CD4-positive, alpha-beta T cell treated with Interleukin-4 for 4 hours (primary cell): ENCODE measurements at places on chromosomes 4 and X.

DNA sequence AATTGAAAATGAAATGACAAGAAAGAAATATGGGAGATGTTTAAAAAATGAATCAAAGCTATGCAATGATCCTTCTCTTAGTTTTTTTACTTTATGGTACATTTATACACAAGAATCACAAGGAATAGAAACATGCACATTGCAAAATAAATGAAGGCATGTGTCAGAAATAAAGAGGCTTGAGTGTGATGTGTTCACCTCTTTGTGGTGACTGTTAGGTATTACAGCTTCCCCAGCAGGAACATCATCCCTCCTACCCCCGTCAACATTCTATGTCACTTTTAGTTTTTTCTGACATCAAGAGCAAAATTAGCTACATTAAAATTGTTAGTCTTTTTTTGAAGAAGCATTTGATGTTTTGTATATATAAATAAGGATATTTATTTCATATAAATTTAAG lies 214.8 kb downstream of the SLC4A4 start:
- no peak for DNase-seq

GRCh38 chr4:112808001-112808400 lies 171.1 kb downstream of the LARP7 start:
- DNase-seq, result no peak

DNA sequence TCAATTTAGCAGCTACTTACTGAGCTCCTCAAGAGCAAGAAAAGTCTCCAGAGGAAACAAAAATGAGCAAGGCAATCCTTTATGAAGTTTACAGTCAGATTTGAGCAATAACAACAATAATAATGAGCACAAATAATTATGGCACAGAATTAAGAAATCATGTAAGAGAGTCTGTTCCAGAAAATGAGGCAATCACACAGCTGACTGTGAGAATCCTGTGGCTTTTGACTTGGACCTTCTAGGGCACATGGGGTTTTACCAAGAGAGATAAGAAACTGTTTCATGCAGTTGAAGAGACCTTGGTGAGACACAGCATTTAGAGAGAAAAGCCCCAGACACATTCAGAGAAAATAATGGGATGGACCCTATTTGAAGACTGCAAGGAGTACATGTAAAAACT lies 362.6 kb upstream of the MAGEB2 start:
- no peak for DNase-seq

- DNase-seq, result no peak
Measured at GRCh38 chr4:117466388-117466787, 381.0 kb upstream of the TRAM1L1 start.

GRCh38 chr4:143202824-143203223 lies 18.1 kb downstream of the USP38 start:
- DNase-seq, result no peak

DNA sequence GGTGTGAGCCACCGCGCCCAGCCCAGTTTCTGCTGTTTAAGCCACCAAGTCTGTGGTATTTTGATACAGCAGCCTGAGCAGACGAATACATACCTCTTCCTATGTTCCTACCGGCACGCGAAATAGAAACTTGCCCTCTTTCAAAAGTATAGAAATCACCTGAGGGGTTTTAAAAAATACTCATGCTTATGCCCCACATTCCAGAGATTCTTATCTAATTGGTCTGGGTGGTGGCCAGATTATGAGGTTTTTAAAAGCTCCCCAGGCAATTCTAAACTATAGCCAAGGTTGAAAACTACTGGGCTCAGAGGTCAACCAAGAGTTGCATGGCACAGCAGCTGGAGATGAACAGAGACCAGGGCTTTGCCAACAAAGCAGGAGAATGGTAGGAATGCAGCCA lies 24.9 kb upstream of the HUWE1 start:
- DNase-seq, result no peak

- DNase-seq, result no peak
Measured at GRCh38 chrX:153845842-153846241, 15.5 kb upstream of the PDZD4 start.

DNA sequence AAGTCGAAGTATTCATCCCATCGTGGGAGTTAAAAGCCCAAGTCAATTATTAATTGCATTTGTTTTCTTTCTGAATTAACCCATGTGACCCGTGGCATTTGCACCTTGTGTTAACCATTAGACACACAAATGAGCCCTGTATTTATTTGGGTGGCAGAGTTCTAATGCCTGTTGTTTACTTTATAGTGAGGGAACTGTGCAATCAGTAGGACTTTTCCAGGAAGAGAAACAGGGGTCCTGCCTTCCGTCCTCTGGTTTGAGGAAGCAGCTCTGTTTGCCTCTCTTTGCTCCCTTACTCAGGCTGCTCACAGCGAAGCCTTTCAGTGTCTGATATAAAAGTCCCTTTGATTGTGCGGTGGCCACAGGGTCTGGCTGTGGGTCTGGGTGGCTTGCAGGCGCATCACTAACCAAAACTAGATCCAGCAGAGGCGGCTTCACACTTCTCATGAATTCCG lies 263.6 kb downstream of the PTTG2 start:
- DNase-seq, result no peak

DNA sequence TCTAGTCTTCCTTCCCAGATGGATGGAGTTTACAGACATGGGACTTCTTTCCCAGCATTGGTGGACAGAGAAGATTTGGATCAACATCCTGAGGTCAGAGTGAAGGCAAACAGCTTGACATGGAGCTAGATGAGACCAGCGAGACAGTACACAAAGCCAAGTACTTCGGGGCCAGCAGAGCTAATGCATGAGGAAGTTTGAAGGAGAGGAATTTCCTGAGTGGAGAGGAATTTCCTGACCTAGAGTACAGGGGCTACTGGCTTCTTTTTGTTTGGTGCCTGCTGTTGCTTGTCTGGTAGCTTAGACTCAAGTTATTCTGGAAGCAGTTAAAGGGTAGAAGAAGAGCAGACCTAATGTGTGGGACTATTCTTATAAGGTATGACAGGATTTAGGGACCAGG lies 69.1 kb upstream of the EOLA2 start:
- no peak for DNase-seq

DNA sequence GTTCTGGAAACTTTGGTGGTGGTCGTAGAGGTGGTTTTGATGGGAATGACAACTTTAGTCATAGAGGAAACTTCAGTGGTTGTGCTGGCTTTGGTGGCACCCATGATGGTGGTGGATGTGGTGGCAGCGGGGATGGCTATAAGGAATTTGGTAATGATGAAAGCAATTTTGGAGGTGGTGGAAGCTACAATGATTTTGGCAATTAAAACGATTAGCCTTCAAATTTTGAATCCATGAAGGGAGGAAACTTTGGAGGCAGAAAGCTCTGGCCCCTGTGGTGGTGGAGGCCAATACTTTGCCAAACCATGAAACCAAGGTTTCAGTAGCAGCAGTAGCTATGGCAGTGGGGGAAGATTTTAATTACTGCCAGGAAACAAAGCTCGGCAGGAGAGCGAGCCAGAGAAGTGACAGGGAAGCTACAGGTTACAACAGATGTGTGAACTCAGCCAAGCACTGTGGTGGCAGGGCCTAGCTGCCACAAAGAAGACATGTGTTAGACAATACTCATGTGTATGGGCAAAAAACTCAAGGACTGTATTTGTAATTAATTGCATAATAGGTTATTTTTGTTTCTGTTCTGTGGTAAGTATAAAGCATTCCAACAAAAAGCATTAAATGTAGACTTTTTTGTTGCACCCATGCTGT lies 23.2 kb upstream of the SOD3 start:
- no peak for DNase-seq

DNA sequence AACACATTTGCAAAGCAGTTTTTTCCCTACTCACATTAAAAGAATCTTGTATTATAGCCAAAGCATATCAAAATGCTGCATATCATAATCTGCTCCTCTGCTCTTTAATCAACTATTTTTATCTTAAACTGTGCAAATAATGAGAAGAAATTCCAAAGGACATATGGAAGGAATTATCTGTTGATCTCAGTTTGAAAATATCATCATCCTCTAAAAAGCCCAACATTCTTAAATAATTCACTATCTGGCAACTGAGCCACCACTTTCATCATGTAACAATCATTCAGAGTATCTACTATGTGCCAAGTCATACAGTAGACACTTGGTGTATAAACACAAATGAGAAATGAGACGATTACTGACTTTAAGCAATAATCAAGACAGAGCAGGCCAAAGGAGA lies 63.0 kb downstream of the PRSS12 start:
- DNase-seq, result no peak

DNA sequence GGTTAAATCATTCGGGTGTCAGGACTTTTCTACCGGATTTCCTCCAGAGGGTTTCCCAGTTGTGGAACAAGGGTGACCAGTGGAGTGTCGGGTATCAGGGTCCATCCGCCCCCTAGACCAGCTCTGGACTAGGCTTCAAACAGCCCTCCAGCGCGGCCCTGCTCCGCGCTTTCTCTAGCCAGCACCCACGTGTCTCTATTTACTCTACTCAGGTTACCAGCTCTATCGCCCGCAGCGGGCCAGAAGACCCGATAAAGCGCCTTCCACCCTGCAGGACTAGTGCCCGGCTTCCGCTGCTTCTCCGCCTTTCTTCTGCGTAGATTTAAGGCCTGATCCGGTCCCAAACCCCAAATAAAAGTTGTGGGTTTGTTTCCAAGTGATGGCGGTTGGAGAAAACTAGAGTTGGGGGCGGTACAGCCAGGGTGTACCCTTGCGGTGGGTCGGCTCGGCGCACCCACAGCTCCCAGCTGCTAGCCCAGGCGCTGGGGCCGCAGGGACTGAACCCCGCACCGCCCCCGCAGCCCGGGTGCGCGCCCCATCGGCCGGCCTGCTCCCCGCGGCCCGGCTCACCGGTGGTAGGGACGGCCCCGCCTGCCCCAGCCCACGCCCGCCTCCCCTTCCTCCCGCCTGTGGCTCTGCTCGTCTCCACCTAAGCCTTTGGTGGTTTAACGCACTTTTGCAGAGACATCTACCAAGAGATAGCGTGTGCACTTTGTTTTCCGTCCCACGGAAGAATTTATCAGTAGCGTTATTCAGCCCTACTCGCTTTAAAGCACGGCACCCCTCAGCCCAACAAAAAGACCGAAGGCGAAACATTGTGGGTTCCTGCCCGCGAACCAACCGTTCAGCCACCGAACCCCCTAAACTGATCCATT lies 2.1 kb downstream of the LEF1 start:
- peak; percentile 62 for DNase-seq

DNA sequence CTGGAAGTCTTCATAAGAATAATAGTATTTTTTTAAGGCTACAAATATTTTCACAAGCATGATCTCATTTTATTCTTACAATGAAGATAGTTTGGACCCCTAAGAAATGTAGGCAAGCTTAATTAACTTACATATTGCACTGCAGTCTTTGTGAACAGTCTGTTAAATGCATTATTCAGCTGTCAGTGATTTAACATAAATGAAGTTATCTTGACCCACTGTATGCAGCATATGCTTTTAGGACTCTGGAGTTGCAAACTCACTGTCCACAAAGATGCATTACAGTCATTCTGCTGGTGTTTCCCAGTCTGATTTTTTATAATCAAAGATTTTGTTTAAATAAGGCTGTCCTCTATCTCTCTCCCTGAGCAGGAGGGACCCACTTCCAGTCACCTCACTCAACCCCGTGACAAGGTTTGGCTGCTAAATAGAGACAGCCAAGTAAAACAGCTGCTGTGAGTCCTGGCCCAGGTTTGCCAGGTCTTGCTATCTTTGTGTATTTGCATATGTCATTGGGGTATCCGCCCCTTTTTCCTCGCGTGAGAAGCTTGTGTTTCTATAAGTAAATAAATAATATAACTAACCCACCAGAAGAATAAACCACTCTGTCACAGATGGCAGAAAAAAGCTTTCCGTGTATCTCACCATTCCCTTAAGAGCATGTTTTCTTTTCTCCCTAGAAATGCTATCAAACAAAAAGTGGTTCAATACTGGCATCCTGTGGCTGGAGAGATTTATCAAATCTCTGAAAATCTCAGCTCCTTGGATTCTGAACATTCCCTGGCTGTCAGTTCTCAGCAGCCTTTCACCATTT lies 67.0 kb downstream of the SLC7A11 start:
- no peak for DNase-seq

DNA sequence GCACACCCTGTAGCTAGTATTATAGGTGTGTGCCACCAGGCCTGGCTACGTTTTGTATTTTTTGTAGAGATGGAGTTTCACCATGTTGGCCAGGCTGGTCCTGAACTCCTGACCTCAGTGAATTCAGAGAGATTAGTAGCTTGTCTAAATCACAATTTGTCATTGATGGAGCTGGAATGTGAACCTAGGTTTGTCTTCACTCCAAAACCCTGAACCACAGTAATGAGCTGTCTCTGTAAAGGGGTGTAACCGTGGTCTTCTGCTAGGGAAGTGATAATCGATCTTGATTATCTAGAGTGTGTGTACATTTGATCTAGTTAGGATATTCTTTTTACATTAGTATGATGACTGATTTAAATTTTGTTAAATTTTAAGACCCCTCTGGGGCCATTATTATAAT lies 8.3 kb downstream of the ARHGAP10 start:
- DNase-seq, result no peak

GRCh38 chr4:101074326-101074725 lies 273.0 kb downstream of the PPP3CA start:
- no peak for DNase-seq

DNA sequence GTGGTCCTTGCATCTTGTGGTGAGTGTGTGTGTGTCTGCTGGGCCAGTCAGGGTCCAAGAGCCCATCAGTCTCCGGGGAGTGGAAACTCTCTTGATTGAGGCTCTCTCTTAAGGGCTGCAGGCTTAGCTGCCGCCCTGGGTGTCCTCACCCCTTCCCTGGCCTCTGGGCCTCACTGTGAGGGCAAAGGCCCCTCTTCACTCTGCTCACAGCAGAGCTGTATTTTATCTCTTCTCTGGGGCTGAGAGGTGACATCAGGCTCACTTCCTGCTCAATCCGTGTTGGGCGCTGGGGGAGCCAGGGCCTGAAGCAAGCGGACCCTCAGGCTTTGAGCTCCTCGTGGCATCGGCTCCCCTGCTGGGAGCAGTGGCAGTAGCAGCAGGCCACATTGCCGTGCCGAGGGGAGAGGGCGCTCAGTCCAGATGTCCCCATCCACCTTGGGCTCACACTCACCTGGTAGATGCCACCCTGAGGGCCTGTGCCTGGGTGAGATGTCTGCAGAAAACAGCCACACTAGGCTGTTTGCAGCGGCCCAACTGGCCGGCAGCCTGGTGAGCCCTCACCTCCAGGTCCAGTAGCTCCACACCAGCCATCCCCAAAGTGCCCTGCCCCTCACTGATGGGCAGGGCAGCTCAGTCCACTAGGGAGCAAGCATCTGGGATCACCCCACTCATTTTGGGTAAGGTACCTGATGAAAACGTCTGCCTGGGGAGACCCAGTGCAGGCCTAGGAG lies 24.7 kb upstream of the PRPS1 start:
- no peak for DNase-seq

DNA sequence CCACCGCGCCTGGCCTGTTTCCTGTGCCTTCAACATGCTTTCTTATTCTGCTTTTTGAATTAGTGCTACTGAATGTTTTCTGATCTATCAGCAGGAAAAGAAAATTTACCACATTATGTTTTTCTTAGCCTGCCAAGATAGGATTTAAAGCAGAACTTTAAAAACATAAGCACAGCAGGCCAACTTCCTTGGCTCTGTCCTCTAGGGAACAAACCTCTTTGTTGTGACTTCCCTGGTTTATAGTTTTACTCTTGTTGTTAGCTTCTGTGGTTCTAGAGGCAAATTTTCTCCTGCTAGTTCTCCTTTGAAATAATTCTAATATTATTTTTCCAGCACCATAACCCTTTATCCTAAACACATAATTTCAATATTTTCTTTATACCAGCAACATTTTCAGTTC lies 605.1 kb downstream of the ADGRL3 start:
- DNase-seq, result no peak
